ENCODE measurements at places on chromosomes 3 and 15. TPM values are rescaled to one million over a fixed set of nuclear protein-coding genes. Genes with fewer than 3 reads are reported as not detected.

Gene CACNA2D2
- 0.44 TPM for total RNA-seq

Gene KNL1
- total RNA-seq = 33.8 TPM

Gene A4GNT
- not detected for total RNA-seq

GRCh38 chr3:89560568-89560967, 453.1 kb downstream of the EPHA3 start:
- DNase-seq = peak; percentile 46
- H3K4me1 ChIP-seq = peaks cover 14% of the 10 kb centered on the region
- no peaks in the 10 kb centered on the region for H3K27me3 ChIP-seq
- H3K27ac ChIP-seq = no peak overlapping the region

GRCh38 chr3:77271306-77271705, 231.4 kb downstream of the ROBO2 start:
- H3K27me3 ChIP-seq = peaks cover 75% of the 10 kb centered on the region
- no peak overlapping the region for H3K27ac ChIP-seq
- H3K4me1 ChIP-seq = no peaks in the 10 kb centered on the region
- no peak overlapping the region for H3K4me3 ChIP-seq
- DNase-seq = no peak
- H3K36me3 ChIP-seq = no peaks in the 10 kb centered on the region

DNA sequence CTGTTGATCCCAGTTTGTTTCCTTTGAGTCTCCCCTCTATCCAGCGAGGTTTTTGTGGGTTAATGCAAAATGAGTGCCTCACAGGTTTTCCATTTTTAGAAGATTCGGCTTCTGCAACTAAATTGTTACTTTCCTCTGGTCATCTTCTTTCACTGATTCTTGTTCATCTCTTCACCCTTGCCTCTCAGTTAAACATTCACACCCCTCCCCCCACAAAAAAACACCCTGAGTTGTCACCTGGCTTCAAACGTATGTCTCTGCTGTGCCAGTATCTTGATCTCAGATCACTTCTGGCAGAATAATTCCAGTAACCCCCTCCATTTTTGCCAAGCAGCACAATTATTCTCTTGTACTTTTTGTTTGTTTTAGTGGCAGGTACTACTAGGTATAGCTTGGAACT, 12.3 kb upstream of the CLDN16 start:
- H3K4me3 ChIP-seq = no peak overlapping the region
- no peaks in the 10 kb centered on the region for H3K36me3 ChIP-seq

DNA sequence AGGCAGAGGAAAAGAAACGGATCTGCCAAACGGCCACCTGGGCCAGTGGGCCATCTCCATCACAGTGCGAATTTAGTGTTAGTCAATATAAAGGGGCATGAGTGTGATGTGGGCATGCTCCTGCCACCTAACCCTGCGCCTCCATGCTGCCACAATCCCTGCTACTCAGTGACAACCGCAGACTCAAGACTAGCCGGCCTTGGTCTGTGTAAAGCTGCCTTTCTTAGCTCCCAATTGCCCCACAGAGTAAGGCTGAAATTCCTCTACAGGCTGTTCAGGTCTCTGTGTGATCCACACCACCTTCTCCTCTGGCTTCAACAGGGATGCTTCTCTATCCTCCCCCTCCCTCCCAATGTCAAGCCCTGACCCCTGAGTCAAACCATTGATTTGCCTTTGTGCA, 269.7 kb downstream of the XXYLT1 start:
- H3K27me3 ChIP-seq = no peaks in the 10 kb centered on the region
- no peak overlapping the region for H3K4me3 ChIP-seq
- no peak for DNase-seq
- H3K36me3 ChIP-seq = no peaks in the 10 kb centered on the region
- peaks cover 11% of the 10 kb centered on the region for H3K4me1 ChIP-seq

DNA sequence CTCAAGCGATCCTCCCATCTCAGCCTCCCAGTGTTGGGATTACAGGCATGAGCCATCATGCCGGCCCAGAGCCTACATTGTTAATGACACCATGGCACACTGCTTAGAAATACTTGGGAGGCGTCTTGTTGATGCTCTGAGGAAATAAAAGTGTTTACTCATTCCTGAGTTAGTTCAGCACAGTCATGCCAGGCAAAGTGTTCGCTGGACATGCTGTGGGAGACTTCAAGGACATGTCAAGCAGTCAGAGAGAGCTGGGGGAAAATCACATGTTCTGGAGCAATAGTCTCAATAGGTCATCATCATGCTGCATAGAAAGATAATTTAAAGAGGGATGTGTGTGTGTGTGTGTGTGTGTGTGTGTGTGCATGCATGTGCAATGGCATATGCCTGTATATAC, 37.5 kb downstream of the TTC23 start:
- DNase-seq = no peak
- no peak overlapping the region for H3K4me3 ChIP-seq
- H3K36me3 ChIP-seq = no peaks in the 10 kb centered on the region
- H3K4me1 ChIP-seq = no peaks in the 10 kb centered on the region

DNA sequence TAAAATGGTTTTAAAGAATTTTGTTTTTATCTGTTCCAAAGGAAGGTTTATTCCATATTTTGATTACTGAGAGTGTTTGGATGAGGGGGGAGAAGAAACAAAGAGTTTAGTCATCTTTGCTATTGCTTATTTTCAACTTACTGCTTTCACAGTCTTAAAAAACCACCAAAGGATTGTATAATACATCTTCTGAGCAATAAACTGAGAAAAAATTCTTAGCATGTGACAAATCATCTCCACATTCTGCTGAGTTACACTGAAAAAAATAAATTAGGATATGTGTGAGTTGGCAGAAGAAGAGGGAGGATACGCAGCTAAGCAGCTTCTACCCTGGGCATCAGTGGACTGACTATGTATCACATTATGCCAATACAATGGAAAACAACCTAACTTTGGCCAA, 23.2 kb upstream of the ACTC1 start:
- H3K36me3 ChIP-seq = no peaks in the 10 kb centered on the region
- peaks cover 6% of the 10 kb centered on the region for H3K27me3 ChIP-seq
- H3K4me1 ChIP-seq = no peaks in the 10 kb centered on the region
- no peak overlapping the region for H3K27ac ChIP-seq

GRCh38 chr15:75030023-75030413, 6.6 kb downstream of the PPCDC start:
- H3K27me3 ChIP-seq = no peaks in the 10 kb centered on the region
- no peak for DNase-seq
- H3K36me3 ChIP-seq = no peaks in the 10 kb centered on the region
- H3K4me1 ChIP-seq = peaks cover 23% of the 10 kb centered on the region

GRCh38 chr15:29468899-29469298, 199.3 kb upstream of the NSMCE3 start:
- no peak overlapping the region for H3K4me3 ChIP-seq
- no peak for DNase-seq
- H3K4me1 ChIP-seq = peaks cover 21% of the 10 kb centered on the region
- H3K27ac ChIP-seq = no peak overlapping the region
- peaks cover 12% of the 10 kb centered on the region for H3K27me3 ChIP-seq

GRCh38 chr3:185470323-185470722, 28.5 kb downstream of the TMEM41A start:
- no peaks in the 10 kb centered on the region for H3K36me3 ChIP-seq
- H3K27me3 ChIP-seq = no peaks in the 10 kb centered on the region
- no peaks in the 10 kb centered on the region for H3K4me1 ChIP-seq
- H3K27ac ChIP-seq = no peak overlapping the region

GRCh38 chr3:109114746-109115145, 3.2 kb downstream of the MORC1 start:
- H3K4me1 ChIP-seq = no peaks in the 10 kb centered on the region
- H3K36me3 ChIP-seq = no peaks in the 10 kb centered on the region
- DNase-seq = no peak
- H3K27me3 ChIP-seq = peaks cover 35% of the 10 kb centered on the region
- no peak overlapping the region for H3K4me3 ChIP-seq

DNA sequence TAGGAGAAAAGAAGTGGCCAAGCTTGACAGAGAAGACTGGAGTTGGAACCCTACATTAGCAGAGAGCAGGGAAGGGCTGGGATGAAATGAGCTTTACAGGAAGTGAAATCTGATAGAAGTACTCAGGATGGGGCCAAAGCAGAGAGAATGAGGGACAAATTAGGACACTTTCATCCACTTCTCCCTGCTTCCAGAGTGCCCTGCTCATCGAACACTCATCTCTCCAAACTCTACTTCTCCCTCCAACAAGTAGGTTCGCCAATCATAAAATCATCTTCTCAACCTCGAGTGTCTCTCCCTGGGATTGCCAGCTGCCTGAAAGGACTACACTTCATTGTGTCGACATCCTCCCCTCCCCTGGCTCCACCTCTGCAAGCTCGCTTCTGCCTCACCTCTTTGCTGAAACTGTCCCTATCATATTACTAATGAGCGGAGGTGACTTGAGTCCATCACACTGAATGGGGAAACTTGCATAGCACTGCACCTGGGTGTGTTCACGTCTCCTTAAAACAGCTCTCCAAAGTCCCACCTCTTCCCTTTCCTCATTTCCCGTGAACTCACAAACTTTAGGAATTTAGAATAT, 365.8 kb downstream of the FOXP1 start:
- no peak for DNase-seq
- no peaks in the 10 kb centered on the region for H3K36me3 ChIP-seq
- no peak overlapping the region for H3K4me3 ChIP-seq
- no peaks in the 10 kb centered on the region for H3K27me3 ChIP-seq
- no peak overlapping the region for H3K27ac ChIP-seq

DNA sequence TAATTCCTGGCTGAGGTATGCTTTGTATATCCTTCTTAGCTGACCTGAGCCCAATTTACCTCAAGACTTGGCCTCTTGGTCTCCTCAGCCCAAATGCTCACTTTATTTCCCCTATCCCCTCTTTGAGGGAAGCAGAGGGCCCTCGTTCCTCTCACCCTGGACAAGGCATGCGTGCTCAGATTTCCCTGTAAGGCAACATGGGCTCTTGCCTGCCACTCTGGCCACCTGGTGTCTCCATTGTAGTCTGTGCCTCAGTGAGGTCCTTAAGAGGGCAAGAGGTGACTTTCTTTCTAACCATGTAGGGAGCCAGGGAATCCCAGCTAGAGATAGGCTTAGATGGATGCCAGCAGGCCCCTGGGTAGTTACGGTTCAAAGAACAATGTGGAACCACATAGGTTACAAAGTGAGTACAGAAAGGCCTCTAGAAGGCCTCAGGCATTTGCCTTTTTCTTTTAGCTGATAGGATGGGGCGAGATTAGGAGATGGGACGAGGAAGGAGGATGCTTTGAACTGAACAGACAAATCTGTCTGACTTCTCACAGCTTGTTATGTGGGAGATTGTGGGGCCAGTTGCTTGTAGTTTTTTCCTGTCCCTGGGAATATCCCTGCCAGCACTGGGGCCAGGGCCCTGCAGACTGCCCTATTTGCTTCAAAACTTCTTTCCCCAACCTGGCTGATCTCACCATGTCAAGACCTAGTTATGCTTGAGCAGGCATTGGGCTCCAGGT, 1.1 kb upstream of the INTS14 start:
- DNase-seq = no peak
- H3K27ac ChIP-seq = peak overlapping the region; percentile 68
- H3K36me3 ChIP-seq = no peaks in the 10 kb centered on the region
- H3K27me3 ChIP-seq = no peaks in the 10 kb centered on the region

- H3K27ac ChIP-seq = peak overlapping the region; percentile 38
- peak overlapping the region; percentile 69 for H3K4me3 ChIP-seq
- no peaks in the 10 kb centered on the region for H3K27me3 ChIP-seq
- peak; percentile 18 for DNase-seq
- H3K36me3 ChIP-seq = no peaks in the 10 kb centered on the region
- H3K4me1 ChIP-seq = peaks cover 32% of the 10 kb centered on the region
These were observed 486 bp downstream of the CDIN1 start for GRCh38 chr15:36579792-36580431.

DNA sequence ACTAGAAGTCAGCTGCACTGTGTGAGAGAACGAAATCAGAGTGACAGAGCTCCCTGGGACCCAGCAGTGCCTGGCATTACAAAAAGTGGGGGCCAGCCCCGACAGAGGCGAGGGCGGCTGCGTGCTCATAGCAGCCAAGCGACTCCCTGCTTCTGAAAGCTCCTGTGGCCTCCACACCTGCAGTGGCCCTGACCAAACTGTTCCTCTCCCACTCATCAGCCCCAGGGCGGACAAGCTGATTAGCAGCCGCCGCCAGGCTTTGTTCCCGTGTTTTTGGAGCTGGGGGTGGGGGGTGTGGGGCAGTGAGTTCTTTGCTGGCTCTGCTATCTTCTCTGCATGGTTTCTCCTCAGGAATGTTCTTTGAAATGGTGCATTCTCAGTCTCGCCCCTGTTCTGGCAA, 58.1 kb downstream of the DGKG start:
- no peak overlapping the region for H3K4me3 ChIP-seq
- H3K4me1 ChIP-seq = no peaks in the 10 kb centered on the region
- DNase-seq = no peak
- H3K27me3 ChIP-seq = peaks cover 44% of the 10 kb centered on the region
- no peak overlapping the region for H3K27ac ChIP-seq

- H3K36me3 ChIP-seq = no peaks in the 10 kb centered on the region
- no peak overlapping the region for H3K27ac ChIP-seq
- DNase-seq = no peak
- no peak overlapping the region for H3K4me3 ChIP-seq
- H3K4me1 ChIP-seq = no peaks in the 10 kb centered on the region
- peaks cover 90% of the 10 kb centered on the region for H3K27me3 ChIP-seq
These were observed 33.3 kb upstream of the RTP4 start for GRCh38 chr3:187334904-187335303.

- no peak for DNase-seq
- peaks cover 18% of the 10 kb centered on the region for H3K4me1 ChIP-seq
- no peak overlapping the region for H3K27ac ChIP-seq
- no peak overlapping the region for H3K4me3 ChIP-seq
- H3K36me3 ChIP-seq = no peaks in the 10 kb centered on the region
- peaks cover 57% of the 10 kb centered on the region for H3K27me3 ChIP-seq
These were observed 51.7 kb upstream of the CAPN7 start for GRCh38 chr3:15154326-15154725.

- H3K27me3 ChIP-seq = no peaks in the 10 kb centered on the region
- peaks cover 8% of the 10 kb centered on the region for H3K36me3 ChIP-seq
- DNase-seq = peak; percentile 40
- H3K4me3 ChIP-seq = no peak overlapping the region
These were observed 14.0 kb downstream of the AAGAB start for GRCh38 chr15:67240235-67241131.

DNA sequence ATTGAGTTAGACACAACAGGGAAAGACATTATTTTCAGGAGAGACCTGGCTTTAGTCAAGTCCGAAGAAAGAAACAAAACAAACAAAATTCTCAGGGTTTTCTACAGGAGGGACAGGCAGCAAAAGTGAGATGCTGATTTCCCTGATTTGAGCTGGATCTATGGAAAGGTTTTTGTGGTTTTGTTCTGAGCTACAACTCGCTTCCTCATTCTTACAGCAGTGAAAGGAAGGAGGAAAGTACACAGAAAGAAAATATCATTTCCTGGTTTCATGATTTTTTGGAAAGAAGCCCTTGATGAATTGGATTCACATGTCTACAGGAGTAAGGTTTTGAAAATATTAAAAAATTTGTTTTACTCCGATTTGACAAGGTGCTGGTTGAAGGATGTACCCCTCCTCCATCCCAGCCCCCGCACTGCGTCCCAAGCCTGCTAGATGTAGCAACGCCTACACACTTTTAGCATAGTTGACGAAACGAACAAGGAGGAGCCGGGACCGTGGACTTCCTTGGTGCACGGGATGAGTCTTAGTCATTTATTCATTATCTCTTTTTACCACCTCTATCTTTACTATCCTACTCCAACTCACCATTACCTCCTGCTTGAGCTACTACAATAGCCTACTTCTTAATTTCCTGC, 10.8 kb downstream of the PRICKLE2 start:
- H3K4me3 ChIP-seq = no peak overlapping the region
- peaks cover 2% of the 10 kb centered on the region for H3K4me1 ChIP-seq
- no peak for DNase-seq
- no peaks in the 10 kb centered on the region for H3K27me3 ChIP-seq
- no peak overlapping the region for H3K27ac ChIP-seq

Measured in PC-3 (cell line).